SK-MEL-5 (cell line): ENCODE measurements at places on chromosomes 11 and 22. TPM values are rescaled to one million over a fixed set of nuclear protein-coding genes. Genes with fewer than 3 reads are reported as not detected.

GRCh38 chr11:101718402-101718801 is 134.6 kb upstream of the TRPC6 start:
- DNase-seq = no peak

GRCh38 chr11:103274025-103274424 is 164.8 kb downstream of the DYNC2H1 start:
- no peak for DNase-seq

- no peak for DNase-seq
Observed at GRCh38 chr11:10674911-10675440, 18.6 kb downstream of the IRAG1 start.

- no peak for DNase-seq
Observed at GRCh38 chr22:35972559-35972958, 56.1 kb downstream of the RBFOX2 start.

Gene PRR33
- total RNA-seq = not detected in 2 replicates

Gene TSGA10IP
- total RNA-seq = not detected in 2 replicates

GRCh38 chr11:80816966-80817365 is 1376.1 kb upstream of the TENM4 start:
- DNase-seq = no peak

- no peak for DNase-seq
Observed at GRCh38 chr22:19766511-19767426, 6.2 kb downstream of the TBX1 start.

GRCh38 chr11:111522426-111522825 is 7.8 kb downstream of the HOATZ start:
- DNase-seq = no peak

DNA sequence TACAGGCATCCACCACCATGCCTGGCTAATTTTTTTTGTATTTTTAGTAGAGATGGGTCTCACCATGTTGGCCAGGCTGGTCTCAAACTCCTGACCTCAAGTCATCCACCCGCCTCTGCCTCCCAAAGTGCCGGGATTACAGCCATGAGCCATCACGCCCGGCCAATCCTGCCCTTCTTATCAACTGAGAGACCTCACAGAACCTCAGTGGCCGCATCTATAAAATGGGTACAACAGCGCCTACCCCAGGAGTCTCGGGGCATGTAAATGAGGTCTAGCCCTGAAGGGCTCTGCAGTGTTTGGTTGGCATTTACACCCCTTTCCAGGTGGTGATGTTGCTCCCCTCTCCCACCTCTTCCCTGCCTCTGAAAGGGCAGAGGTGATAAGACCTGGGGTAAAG is 11.7 kb downstream of the SYNGR1 start:
- no peak for DNase-seq

- DNase-seq = no peak
Observed at GRCh38 chr11:66641834-66642233, 3.3 kb downstream of the RBM4 start.

DNA sequence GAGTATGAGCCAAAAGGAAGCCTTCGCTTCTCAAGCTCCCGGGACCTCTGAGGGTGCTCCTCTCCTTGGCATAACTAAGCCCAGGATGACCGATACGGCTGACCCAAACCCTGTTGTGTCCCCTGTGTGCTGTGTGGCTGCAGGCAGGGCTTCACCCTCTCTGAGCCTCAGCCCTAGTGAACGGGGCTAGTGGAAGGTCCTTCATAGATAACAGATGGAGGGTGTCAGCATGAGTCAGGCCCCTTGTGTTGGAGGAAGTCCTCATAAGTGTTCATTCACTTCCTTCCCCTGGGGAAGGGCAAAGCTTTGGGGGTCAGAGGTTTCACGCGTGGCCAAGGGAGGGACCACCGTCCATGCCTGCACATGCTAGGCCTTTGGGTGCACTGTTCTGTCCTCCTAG is 21.5 kb downstream of the SHISAL1 start:
- no peak for DNase-seq

DNA sequence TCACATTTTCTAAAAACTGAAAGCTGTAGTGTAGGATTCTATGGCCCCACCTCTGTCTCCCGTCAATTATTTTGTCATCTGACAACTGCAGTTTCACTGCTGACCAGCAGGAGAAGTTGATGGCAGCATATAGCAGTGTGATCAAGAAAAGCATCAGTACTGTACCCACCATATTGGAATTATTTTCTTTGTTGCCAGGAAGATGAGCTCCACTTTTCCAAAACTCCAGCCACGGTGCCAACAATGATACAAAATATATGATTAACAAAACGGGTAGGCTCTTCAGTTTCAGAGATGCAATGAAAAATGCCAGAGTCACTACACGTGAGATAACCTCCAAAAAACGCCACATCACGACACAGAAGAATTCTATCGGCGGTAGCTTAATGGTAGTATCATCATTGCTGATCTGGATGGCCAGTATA is 41.3 kb downstream of the XKR3 start:
- DNase-seq = peak; percentile 86

GRCh38 chr11:120091701-120092100 is 46.2 kb downstream of the TRIM29 start:
- DNase-seq = no peak

Gene SEZ6L
- total RNA-seq = not detected in 2 replicates

DNA sequence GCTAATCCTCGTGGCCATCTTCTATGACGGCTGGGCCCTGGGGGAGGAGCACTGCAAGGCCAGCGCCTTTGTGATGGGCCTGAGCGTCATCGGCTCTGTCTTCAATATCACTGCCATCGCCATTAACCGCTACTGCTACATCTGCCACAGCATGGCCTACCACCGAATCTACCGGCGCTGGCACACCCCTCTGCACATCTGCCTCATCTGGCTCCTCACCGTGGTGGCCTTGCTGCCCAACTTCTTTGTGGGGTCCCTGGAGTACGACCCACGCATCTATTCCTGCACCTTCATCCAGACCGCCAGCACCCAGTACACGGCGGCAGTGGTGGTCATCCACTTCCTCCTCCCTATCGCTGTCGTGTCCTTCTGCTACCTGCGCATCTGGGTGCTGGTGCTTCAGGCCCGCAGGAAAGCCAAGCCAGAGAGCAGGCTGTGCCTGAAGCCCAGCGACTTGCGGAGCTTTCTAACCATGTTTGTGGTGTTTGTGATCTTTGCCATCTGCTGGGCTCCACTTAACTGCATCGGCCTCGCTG is 12.1 kb downstream of the MTNR1B start:
- DNase-seq = no peak

GRCh38 chr11:19956228-19956627 is 204.0 kb downstream of the DBX1 start:
- no peak for DNase-seq

Gene CRYBA4
- total RNA-seq = 0.21 and 0.29 TPM in 2 replicates

DNA sequence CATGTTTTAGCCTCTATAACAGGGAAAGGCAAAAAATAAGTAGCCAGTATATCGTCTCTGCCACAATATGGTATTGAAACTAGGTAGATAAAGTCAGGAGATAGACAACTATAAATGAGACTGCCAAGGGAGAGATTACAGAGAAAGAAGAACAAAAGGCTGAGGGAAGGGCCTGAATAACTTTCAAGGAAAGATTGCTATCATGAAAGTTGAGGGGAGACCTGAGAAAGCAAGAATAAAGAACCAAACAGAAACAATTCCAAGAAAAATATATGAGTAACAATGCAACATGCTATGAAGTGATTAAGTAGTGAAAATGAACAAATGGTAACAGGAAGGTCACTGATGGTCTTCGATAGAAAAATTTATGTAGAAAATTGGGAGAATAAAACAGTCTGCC is 690.1 kb downstream of the METTL15 start:
- DNase-seq = no peak

Gene SMC1B
- 0.16 and 0.19 TPM in 2 replicates for total RNA-seq

DNA sequence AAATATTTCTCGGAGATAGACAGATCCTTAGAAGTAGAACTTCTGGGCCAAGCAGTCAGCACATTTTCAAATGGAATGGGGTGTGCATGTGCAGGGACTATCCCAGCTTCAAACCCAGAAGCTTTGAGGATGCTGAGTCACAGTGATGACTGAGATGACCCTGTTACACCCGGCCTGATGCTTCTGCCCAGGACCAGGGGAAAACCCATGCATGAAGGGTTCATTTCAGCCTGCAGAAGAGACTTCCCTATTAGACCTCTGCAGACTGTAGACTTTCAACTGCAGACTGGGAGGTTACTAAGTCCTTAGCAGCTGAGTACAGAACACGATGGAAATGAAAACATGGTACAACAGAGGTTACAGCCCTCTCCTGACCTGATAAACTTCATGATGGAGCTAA is 3.6 kb upstream of the OR2AT4 start:
- no peak for DNase-seq

GRCh38 chr11:87203907-87204602 is 166.3 kb downstream of the TMEM135 start:
- DNase-seq = no peak

DNA sequence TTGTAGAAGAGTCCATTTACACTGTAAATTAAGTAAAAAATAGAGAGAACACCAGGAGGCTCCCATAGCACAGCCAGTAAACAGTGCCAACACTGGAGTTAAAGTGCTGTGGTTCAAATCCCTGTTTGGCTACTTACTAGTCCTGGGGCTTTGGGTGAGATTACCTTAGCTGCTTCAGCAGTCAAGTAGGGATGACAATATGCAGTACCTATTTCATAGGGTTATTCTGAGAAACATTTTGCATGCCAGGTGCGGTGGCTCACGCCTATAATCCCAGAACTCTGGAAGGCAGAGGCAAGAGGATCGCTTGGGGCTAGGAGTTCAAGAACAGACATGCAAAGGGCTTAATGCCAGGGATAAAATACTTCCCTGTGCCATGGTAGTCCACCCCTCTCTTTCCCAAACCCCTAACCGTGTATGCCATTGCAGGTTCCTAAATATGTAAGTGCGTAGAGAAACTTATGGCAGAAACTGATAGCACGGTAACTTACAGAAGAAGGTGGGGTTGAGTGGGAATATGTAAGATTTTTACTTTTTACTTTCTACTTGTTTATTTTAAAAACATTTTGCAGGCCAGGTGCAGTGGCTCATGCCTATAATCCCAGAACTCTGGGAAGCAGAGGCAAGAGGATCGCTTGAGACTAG is 86.4 kb upstream of the PICALM start:
- no peak for DNase-seq

DNA sequence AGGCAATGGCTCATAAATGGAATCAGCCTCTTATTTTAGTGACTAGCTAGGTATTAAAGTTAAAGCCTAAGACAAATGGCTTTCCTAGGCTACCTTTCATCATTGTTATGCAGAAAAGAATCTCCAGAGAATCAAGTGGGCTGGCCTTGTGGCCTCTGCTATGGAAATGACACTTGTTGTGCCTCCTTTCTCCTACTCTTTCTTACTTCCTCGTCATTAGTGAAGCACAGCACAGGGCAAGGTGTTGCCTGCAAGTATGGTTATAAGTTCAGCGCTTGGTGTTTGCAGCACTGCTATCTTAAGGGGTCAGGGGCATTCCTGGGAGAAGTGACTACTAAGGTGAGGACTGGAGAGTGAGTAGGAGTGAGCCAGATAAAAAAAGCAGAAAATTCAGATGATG is 45.4 kb upstream of the GLYATL1 start:
- DNase-seq = no peak

Gene ACR
- total RNA-seq = not detected in 2 replicates

DNA sequence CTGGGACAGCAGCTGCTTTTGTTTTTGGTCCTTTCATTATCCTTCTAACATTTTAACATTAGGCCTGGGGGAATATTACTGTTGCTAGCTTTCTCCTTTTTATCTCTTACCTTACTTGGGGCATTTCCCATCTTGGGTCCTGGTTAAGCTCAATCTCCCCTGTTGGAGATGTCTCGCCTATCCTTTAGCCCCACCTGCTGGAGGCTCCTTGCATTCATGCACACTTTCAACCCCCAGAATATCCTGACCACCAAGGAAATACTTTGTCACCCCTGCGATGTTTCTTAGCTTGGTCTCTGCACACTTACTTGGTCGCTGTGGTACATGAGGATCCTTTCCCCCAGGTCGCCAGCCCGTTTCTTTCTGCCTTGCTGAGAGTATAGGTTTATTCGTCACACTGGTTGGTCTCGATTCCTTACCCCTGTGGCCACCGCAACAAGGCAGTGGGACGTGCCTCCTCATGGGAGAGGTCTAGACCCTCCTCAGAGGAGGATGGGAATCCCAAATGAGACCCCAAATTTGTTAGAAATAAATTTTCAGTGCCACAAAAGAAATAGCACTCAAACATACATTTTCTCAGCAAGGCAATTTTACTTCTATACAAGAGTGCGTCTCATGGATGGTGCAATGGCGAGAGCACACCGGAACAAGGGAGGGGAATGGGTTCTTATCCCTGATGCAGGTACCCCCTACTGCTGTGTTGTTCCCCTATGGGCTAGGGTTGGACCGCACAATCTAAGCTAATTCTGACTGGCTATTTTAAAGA is 5.4 kb upstream of the TXN2 start:
- DNase-seq = peak; percentile 69

GRCh38 chr22:24543679-24544243 is 11.2 kb downstream of the GUCD1 start:
- no peak for DNase-seq

Gene ACCS
- total RNA-seq = 5.1 and 7.2 TPM in 2 replicates

- DNase-seq = peak; percentile 81
Observed at GRCh38 chr22:22687638-22688500, 43.5 kb downstream of the GGTLC2 start.

- DNase-seq = no peak
Observed at GRCh38 chr11:132519241-132519815, 1013.0 kb downstream of the OPCML start.

DNA sequence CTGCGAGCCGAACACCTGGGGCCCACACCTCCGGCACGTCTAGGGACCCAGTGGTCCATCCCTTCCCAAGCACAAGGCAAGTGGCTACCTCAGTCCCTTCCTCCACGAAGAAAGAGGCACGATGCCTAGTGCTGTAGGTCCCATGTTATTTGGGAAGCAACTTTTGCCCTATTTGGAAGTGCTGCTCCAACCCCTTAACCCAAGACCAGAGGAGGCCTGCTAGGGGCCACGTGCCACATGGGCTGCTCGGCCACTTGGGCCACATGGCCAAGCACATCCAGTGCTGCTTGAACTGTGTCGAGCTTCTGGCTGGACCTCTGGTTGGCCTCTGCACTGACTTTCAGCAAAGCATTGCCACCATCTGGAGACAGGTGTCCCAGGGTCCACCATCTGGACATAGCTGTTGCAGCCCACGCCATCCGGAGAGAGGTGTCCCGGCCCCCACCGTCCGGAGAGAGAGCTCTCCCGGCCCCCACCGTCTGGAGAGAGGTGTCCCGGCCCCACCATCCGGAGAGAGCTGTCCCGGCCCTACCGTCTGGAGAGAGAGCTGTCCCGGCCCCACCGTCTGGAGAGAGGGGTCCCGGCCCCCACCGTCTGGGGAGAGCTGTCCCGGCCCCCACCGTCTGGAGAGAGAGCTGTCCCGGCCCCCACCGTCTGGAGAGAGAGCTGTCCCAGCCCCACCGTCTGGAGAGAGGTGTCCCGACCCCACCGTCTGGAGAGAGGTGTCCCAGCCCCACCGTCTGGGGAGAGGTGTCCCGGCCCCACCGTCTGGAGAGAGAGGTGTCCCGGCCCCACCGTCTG is 6.5 kb upstream of the B4GALNT4 start:
- no peak for DNase-seq

DNA sequence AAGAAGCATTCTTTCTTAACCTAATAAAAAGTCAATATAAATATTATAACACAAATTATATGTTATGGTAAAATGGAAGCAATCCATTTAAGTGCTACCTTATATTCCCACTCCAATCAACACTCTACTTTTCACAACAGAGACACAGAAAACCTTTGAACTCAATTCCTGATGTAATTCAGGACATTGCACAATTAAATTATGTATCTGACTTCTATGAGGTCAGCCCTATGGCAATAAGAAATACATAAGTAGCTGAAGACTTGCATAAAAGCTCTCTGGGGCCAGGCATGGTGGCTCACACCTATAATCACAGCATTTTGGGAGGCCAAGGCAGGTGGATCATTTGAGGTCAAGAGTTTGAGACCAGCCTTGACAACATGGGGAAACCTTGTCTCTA is 6.8 kb downstream of the OR4D10 start:
- DNase-seq = no peak

GRCh38 chr11:131581046-131581445 is 210.6 kb downstream of the NTM start:
- DNase-seq = no peak
